ENCODE measurements at places on chromosomes 13 and 19. TPM values are rescaled to one million over a fixed set of nuclear protein-coding genes. Genes with fewer than 3 reads are reported as not detected.

PHF11 gene
- 44.9 TPM for total RNA-seq

NLRP9 gene
- total RNA-seq, result not detected

ZNF419 gene
- total RNA-seq, result 16.0 TPM

F7 gene
- not detected for total RNA-seq

CALR3 gene
- not detected for total RNA-seq

- H3K36me3 ChIP-seq, result no peaks in the 10 kb centered on the region
- no peak overlapping the region for H3K4me3 ChIP-seq
- H3K27ac ChIP-seq, result no peak overlapping the region
- no peak for DNase-seq
- no peaks in the 10 kb centered on the region for H3K27me3 ChIP-seq
- H3K4me1 ChIP-seq, result no peaks in the 10 kb centered on the region
These were observed 7.8 kb upstream of the ZNF14 start for GRCh38 chr19:19740755-19741154.

- no peaks in the 10 kb centered on the region for H3K36me3 ChIP-seq
- no peaks in the 10 kb centered on the region for H3K27me3 ChIP-seq
- no peak overlapping the region for H3K27ac ChIP-seq
- DNase-seq, result no peak
- no peak overlapping the region for H3K4me3 ChIP-seq
- no peaks in the 10 kb centered on the region for H3K4me1 ChIP-seq
These were observed 22.6 kb upstream of the PPP5C start for GRCh38 chr19:46324277-46324676.

- H3K4me3 ChIP-seq, result no peak overlapping the region
- DNase-seq, result no peak
- no peaks in the 10 kb centered on the region for H3K36me3 ChIP-seq
- peaks cover 16% of the 10 kb centered on the region for H3K4me1 ChIP-seq
- H3K27ac ChIP-seq, result no peak overlapping the region
These were observed 3.2 kb downstream of the PCSK4 start for GRCh38 chr19:1486720-1487575.

DNA sequence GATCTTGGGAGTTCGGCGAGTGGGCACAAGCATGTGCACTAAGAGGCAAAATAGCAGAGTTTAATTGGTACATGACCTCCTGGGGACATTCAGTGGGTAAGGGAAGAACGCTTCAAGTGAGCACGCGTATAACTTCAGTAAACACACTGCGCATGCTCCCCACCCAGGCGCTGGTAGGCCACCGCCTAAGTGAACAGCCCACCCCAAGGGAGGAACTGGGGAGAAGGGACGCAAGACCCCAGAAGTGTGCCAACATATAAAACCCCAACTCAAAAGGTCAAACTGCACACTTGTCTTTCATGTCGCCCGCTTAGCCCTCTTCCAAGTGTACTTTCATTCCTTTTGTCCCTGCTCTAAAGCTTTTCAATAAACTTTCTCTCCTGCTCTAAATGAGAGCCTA is 10.5 kb upstream of the NTN5 start:
- H3K27me3 ChIP-seq, result no peaks in the 10 kb centered on the region
- H3K4me3 ChIP-seq, result no peak overlapping the region
- H3K4me1 ChIP-seq, result no peaks in the 10 kb centered on the region
- no peak overlapping the region for H3K27ac ChIP-seq
- no peak for DNase-seq

GRCh38 chr13:41645331-41645730 is 188.0 kb downstream of the RGCC start:
- DNase-seq, result no peak
- no peaks in the 10 kb centered on the region for H3K36me3 ChIP-seq
- H3K4me3 ChIP-seq, result no peak overlapping the region
- H3K27ac ChIP-seq, result peak overlapping the region; percentile 5
- peaks cover 16% of the 10 kb centered on the region for H3K4me1 ChIP-seq
- H3K27me3 ChIP-seq, result no peaks in the 10 kb centered on the region

DNA sequence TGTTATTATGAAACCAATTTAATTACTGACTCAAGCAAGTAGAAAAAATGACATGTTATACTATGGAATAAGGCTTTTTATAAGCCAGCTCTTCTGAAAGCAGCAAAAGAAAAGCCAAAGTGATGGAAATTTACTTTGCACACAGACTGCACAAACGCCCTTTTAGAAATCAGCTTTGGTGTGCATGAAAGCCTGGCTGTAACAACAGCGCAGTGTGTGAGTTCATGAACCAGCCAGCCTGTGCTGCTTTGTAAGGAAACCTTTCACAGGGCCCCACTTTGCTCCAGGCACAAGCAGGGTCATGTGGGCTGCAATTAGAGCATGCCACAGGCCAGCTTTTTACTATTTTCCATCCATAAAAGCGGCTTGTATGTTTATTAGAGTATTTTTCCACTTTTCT is 13.6 kb upstream of the IFT88 start:
- H3K4me3 ChIP-seq, result no peak overlapping the region
- peak overlapping the region; percentile 51 for H3K27ac ChIP-seq
- no peaks in the 10 kb centered on the region for H3K27me3 ChIP-seq
- no peaks in the 10 kb centered on the region for H3K36me3 ChIP-seq
- no peak for DNase-seq

DNA sequence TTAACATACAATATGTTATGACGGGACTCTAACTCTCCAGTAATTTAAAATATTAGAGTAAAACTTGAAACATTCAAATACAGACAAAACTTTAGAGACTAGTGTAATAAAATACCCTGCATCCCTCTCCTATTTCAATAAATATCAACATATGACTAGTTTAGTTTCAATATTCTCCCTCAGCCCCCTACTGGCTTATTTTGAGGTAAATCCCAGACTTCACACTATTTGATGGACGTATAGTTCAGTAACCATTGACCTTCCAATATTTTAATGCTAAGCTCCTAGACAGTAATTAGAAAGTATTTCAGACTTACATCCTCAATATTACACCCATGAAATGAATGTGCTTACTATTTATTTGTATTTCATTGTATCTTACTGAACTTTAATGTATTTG is 180.7 kb upstream of the STARD13 start:
- no peak overlapping the region for H3K4me3 ChIP-seq
- H3K27ac ChIP-seq, result no peak overlapping the region
- H3K4me1 ChIP-seq, result no peaks in the 10 kb centered on the region
- no peaks in the 10 kb centered on the region for H3K36me3 ChIP-seq
- no peak for DNase-seq

GRCh38 chr13:102904408-102904862 is 58.6 kb downstream of the ERCC5 start:
- no peak overlapping the region for H3K4me3 ChIP-seq
- no peak for DNase-seq
- no peaks in the 10 kb centered on the region for H3K36me3 ChIP-seq
- H3K27ac ChIP-seq, result no peak overlapping the region
- no peaks in the 10 kb centered on the region for H3K27me3 ChIP-seq

GRCh38 chr19:3801412-3802096 is 15.4 kb upstream of the MATK start:
- H3K36me3 ChIP-seq, result no peaks in the 10 kb centered on the region
- no peak for DNase-seq
- peak overlapping the region; percentile 6 for H3K4me3 ChIP-seq

- no peak overlapping the region for H3K27ac ChIP-seq
- H3K36me3 ChIP-seq, result no peaks in the 10 kb centered on the region
- H3K4me3 ChIP-seq, result no peak overlapping the region
- H3K27me3 ChIP-seq, result no peaks in the 10 kb centered on the region
- H3K4me1 ChIP-seq, result no peaks in the 10 kb centered on the region
These were observed 21.0 kb downstream of the NLRP9 start for GRCh38 chr19:55717251-55717650.

GRCh38 chr19:6235031-6235951 is 44.5 kb downstream of the MLLT1 start:
- no peak overlapping the region for H3K4me3 ChIP-seq
- no peak overlapping the region for H3K27ac ChIP-seq
- DNase-seq, result no peak
- H3K27me3 ChIP-seq, result no peaks in the 10 kb centered on the region
- peaks cover 86% of the 10 kb centered on the region for H3K4me1 ChIP-seq

DNA sequence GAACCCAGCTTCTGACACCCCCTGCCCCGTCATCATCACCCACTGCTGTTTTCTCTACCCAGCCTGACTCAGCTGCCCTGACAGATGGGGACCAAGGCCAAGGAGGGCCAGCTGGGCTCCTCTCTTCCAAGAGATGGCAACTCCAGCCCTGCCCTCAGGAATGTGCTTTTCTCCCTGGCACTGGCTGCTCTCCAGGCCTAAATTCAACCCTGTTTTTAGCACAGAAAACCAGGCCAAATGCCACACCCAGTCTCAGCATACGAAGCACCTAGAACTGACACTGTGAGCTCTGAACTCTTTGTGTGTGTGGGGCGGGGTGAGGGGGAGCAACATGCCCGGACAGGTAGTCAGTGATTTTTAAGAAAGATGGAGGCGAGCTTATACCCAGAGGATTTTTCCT is 23.4 kb upstream of the IGFL1 start:
- peaks cover 13% of the 10 kb centered on the region for H3K4me1 ChIP-seq
- H3K27ac ChIP-seq, result no peak overlapping the region
- DNase-seq, result no peak
- H3K4me3 ChIP-seq, result no peak overlapping the region
- H3K36me3 ChIP-seq, result no peaks in the 10 kb centered on the region

- no peaks in the 10 kb centered on the region for H3K4me1 ChIP-seq
- H3K27me3 ChIP-seq, result no peaks in the 10 kb centered on the region
- no peak overlapping the region for H3K4me3 ChIP-seq
- no peaks in the 10 kb centered on the region for H3K36me3 ChIP-seq
- H3K27ac ChIP-seq, result no peak overlapping the region
These were observed 63.6 kb upstream of the NFIC start for GRCh38 chr19:3302755-3303154.

GRCh38 chr13:33367926-33368325 is 82.4 kb upstream of the STARD13 start:
- no peak overlapping the region for H3K27ac ChIP-seq
- H3K4me3 ChIP-seq, result no peak overlapping the region
- DNase-seq, result no peak
- no peaks in the 10 kb centered on the region for H3K36me3 ChIP-seq

DNA sequence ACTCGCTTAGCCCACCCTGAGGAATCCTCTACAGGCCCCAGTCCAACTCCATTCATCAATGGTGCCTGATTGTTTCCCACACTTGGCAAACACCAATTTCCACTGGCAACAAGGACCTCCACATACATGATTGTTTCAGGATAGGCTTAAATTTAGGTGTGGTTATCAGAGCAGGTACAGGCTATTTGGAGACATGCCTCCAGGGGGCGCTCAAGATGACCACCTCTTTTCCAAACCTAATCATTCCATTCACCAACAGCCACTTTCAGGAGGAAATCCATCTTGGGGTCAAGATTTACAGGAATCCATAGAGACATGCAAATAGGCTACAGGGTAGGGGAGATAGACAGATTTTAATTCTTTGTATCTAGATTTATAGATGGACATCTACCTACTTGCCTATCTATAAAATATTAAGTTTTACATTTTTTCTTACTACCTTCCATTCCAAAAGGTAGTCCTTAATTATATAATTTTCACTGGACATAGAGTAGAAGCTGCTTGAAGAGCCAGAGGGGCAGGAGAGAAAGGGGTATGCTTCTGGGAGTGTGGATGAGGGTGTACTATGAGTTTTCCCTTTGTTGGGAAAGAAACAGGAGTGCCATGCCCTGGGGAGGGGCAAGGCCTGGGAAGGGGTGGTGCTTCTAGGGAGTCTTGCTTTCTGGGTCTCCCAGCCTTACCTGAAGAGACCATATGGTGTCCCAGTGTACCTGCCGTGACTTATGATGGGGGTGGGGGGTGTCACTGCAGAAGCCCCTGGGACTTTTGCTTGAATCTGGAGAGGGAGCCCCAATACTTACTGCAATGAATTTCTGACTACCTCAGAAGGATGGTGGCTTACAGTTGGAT is 14.1 kb upstream of the PCDH8 start:
- no peaks in the 10 kb centered on the region for H3K4me1 ChIP-seq
- H3K4me3 ChIP-seq, result no peak overlapping the region
- DNase-seq, result no peak
- no peaks in the 10 kb centered on the region for H3K36me3 ChIP-seq

GRCh38 chr19:48421548-48421947 is 24.2 kb upstream of the GRWD1 start:
- no peak overlapping the region for H3K4me3 ChIP-seq
- H3K4me1 ChIP-seq, result no peaks in the 10 kb centered on the region
- H3K27me3 ChIP-seq, result no peaks in the 10 kb centered on the region
- H3K36me3 ChIP-seq, result no peaks in the 10 kb centered on the region
- no peak overlapping the region for H3K27ac ChIP-seq

- no peaks in the 10 kb centered on the region for H3K27me3 ChIP-seq
- H3K4me1 ChIP-seq, result no peaks in the 10 kb centered on the region
- no peak for DNase-seq
- no peak overlapping the region for H3K27ac ChIP-seq
- H3K4me3 ChIP-seq, result no peak overlapping the region
These were observed 9.1 kb upstream of the IGSF23 start for GRCh38 chr19:44604241-44604640.
